ENCODE measurements at places on chromosomes 7 and 10.

GRCh38 chr7:28169230-28169629 lies 11.4 kb downstream of the JAZF1 start:
- DNase-seq: no peak

DNA sequence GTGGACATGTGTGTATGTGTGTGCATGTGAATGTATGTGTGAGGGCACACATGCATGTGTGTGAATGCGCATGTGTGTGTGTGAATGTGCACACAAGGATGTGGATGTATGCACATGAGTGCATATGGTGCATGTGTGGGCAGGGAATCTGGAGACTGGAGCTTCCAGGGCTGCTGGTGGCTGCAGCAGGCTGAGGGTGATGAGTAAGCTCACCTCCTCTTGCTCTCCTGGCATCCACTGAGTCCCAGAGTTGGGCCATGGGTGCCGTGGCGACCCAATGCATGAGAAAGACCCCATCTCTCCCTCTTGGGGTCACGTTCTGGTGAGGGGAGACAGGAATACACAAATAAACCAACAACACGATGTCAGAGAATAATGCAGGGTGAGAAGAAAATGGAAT lies 33.3 kb upstream of the COL13A1 start:
- DNase-seq: no peak

DNA sequence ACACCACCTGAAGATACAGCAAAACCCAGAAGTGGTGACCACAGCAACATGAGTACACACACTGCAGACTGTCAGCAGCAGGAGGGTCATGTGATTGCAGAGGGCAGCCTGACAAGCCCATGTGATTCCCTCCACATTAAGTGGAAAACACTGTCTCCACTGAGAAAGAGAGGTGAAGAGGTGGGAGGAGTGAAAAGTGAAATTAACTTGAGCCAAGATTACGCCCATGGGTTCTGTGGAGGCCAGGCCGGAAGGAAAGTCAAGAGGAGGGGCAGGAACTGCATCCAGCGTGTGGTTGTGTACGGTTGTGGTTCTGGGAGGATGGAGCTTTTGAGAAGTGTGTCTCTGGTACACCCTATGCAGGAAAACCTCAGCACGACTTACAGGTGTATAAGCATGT lies 138.5 kb downstream of the PLXNA4 start:
- no peak for DNase-seq

- no peak for DNase-seq
Measured at GRCh38 chr7:42269161-42269560, 32.2 kb upstream of the GLI3 start.

DNA sequence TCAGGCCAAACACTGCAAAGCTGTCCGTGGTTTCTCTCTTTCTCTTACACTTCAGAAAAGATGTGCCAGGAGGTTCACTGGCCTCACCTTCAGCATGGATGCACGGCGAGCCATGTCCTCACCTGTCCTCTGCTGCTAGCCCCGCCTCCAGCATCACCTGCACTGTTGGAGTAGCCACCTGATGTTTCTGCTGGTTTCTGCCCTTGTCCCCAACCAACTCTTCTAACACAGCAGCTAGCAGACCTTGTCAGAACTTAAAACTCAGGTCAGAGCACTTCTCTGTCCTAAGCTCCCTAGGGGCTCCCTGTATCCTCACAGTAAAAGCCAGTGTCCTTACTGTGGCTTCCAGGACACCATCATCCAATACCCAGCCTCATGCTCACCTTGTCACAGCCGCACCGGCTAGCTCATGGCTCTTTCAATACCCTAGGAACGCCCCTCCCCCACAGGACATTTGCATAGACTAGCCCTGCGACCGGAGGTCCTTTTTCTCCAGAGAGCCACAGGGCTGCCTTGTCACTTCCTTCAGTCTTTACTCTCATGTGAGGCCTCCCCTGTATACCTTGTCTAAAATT lies 15.2 kb downstream of the PALD1 start:
- no peak for DNase-seq

DNA sequence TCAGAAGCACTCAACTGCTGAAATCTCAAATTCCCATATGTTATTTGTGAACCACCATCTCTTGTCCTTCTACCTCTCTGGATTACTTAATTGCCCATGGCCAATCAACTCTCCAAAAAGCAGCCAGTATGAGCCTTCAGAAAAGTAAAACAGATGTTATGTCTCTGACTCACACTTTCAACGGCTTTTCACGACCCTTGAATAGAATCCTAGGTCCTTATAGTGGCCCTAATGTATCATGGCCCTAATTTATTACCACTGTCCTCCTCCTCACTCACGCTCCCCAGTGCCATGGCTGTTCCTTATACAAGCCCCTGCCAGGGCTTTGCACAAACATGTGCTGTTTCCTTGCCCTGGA lies 20.0 kb downstream of the ZNF438 start:
- DNase-seq: no peak

DNA sequence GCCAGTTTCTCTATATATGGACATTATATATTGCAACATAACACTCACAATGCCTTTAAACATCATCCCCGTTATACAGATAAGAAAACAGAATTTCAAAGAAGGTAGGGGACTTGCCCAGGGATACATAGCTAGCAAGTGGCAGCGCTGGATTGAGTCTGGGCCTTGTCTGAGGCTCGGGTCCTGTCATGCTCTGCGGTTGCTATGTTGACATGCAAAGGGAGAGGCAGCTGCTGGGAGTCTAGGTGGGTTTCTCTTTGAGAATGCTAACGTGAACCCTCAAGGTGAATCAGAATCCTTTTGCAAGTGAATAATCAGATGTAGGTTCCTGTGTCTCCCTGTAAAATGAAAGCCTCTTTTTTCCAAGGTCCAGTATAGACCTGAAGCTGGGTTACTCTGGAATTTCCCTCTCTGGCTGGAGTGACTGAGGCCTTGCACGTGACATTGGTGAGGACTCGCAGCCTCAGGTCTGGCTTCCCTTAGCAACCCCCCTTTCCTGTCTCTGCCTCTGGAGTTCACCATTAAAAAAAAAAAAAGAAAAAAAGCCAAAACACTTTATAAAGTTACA lies 38.9 kb downstream of the TCF7L2 start:
- DNase-seq: no peak

DNA sequence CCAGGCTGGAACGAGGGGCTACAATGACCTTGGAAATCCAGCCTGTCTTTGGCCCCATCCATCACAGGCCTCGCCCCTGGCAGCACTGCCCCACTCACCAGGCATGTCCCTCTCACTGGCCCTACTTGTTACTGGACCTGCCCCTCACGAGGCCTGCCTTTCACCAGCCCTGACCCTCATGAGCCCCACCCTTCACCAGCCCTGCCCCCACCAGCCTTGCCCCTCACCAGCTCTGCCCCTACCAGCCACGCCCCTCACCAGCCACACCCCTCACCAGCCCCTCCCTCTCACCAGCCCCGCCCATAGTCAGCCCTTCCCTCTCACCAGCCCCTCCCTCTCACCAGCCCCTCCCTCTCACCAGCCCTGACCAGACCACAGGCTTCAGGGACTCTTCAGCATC lies 57.8 kb downstream of the COL26A1 start:
- no peak for DNase-seq

- no peak for DNase-seq
Measured at GRCh38 chr10:22042557-22043326, 39.2 kb upstream of the DNAJC1 start.

DNA sequence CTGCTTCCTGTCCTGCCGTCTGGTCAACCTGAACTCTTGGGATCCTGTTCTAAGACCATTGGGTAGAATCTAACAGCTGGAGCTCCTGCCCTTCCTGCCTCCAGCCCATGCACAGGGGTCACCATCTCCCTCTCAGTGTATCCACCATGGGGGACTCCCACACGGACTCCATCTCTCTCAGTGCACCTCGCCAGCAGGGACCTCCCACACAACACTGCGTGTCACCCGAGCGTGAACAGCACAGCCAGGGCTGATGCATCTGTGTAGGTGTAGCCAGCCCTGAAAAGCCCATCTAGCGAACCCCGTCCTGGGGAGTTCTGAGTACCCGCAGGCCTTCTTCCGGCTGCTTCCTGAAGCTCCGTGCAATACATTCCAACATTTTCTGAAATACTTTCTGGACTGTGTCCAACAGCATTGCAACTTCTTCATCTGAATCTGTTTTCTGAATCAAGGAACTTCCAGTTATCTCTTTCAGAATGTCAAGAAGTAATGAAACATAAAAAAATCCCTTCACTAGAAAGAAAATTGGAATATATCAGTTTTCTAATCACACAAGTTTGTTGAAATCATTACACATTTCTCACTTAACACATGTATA lies 52.5 kb downstream of the NCAPG2 start:
- no peak for DNase-seq

- DNase-seq: no peak
Measured at GRCh38 chr7:18580950-18581349, 85.4 kb downstream of the HDAC9 start.

DNA sequence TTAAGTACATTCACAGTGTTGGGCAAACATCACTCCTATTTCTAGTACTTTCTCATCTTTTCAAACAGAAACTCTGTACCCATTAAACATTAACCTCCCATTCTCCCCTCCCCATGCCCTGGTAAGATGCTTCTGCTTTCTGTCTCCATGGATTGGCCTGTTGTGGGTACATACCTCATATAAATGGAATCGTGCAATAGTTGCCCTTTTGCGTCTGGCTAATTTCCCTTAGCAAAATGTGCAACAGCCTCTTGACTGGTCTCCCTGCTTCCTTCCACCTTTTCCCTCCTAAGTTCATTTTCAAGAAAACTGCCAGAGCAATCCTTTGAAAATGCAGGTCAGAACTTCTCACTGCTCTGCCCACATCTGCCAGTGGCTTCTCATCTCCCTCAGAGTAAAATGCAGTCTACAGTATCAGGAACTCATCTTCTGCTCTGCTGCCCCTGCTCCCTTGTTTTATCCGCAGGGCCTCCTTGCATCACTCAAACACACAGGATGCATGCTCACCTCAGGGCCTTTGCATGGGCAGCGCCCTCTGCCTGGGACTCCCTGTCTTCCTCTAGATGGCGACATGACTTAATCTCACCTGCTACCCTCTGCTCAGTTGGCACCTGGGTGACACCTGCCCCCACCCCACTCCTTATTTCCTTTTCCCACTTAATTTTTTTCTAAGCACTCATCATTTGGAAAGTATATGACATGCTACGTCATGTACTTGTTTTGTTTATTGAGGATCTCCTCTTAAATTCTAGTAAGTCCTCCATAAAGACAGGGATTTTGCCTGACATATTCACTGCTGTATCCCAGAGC lies 44.3 kb upstream of the ECHDC3 start:
- no peak for DNase-seq

DNA sequence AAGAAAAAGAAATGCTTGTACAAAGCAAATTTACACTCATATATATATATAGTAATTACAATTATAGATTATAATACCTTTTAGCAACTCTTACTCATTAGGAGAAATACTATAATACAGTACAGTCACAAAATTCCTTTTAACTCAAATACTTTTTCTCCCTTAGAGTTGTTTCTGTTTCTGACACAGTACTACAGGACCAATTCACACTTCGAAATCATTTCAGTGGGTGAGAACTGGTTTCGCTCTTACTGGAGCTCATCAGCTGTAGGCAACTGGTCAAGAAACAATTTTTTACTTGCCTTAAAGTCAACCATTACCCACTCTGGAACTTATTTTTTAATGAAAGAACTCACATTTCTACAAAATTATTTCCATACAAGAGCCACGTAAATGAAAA lies 6.0 kb downstream of the CCDC186 start:
- no peak for DNase-seq

DNA sequence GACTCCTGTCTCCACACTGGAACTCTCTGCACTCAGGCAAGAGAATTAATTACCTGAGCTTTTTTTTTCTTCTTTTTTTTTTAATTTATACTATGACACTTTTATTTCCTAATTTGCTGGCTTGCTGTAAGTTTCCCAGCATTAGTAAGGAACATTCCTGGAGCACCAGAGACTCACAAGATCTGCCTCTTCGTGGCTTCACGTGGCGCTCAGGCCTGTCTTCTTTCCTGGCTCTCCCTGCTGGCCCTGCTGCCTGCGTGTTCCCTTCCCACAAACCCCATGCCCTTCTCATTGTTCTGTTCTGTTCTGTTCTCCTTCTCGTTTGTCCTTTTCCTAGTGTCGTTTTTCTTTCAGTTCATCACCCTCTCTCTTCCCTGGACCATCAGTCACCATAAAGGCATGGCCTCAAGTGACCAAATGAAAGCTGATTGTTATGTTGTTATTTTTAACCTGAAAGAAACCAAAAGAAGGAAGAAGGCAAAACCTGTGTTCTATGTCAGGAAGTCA lies 591.6 kb upstream of the PFKP start:
- DNase-seq: no peak

DNA sequence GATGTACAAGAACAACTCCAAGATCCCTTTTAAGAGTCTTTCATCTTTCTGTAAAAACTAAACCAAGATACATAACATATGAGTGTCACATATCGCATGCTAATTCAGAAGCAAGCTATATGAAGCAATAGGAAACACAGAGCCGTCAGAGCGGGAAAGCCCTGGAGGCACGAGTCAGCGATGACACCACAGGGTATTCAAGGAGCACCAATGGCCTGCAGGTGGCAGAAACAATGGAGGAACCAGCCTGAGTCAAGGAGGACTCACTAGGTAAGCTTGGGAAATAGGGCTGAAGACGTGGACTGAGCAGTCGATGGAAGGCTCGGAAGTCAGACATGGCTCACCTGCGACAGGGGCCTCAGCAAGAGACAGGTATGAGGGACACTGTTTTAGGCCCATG lies 214.4 kb downstream of the FAM107B start:
- no peak for DNase-seq

DNA sequence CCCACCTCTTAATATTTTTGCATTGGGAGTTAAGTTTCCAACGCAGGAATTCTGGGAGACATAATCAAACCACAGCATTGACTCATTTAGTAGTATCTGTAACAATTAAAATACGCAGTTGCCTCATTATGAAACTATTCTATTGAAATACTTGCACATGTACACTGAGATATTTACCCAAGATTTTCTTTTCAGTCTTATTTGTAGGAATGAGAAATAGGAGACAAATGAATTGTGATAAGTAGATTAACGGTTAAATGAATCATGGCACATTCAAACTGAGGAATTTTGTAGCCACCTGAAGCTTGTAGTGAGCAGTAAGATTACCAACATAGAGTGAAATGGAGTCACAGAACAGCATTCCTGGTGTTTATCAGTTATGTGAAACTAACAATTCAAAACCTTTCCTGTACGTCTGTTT lies 18.1 kb downstream of the RP9 start:
- no peak for DNase-seq

- DNase-seq: no peak
Measured at GRCh38 chr7:85509476-85509875, 322.6 kb upstream of the SEMA3D start.

GRCh38 chr10:60973086-60973485 lies 29.1 kb upstream of the RHOBTB1 start:
- DNase-seq: no peak

DNA sequence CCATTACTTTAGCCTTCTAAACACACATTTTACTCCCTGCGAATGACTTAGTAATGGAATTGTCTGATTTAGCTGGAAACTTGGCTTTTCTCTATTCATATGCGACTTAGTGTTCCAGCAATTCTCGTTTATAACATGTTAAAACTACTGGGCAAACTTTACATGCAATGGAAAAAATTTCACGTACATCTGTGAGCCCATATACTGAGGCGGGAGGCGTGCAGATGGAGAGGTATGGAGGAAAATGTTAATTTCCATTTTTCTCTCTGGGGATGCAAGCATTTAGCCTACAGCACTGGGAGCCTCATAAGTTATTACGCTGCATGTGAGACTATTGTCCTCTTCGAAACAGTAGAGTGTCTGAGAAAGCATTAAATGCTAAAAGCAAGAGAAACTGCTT lies 591.5 kb upstream of the ANKRD30A start:
- no peak for DNase-seq

- no peak for DNase-seq
Measured at GRCh38 chr7:128053023-128053422, 21.8 kb upstream of the LRRC4 start.

- DNase-seq: no peak
Measured at GRCh38 chr10:107083388-107084009, 81.0 kb downstream of the SORCS1 start.

Measured in GM18507 (cell line).